ENCODE measurements at places on chromosomes 6 and 20.

- no peak for DNase-seq
These were observed 1.3 kb upstream of the TAF4 start for GRCh38 chr20:62066983-62067433.

DNA sequence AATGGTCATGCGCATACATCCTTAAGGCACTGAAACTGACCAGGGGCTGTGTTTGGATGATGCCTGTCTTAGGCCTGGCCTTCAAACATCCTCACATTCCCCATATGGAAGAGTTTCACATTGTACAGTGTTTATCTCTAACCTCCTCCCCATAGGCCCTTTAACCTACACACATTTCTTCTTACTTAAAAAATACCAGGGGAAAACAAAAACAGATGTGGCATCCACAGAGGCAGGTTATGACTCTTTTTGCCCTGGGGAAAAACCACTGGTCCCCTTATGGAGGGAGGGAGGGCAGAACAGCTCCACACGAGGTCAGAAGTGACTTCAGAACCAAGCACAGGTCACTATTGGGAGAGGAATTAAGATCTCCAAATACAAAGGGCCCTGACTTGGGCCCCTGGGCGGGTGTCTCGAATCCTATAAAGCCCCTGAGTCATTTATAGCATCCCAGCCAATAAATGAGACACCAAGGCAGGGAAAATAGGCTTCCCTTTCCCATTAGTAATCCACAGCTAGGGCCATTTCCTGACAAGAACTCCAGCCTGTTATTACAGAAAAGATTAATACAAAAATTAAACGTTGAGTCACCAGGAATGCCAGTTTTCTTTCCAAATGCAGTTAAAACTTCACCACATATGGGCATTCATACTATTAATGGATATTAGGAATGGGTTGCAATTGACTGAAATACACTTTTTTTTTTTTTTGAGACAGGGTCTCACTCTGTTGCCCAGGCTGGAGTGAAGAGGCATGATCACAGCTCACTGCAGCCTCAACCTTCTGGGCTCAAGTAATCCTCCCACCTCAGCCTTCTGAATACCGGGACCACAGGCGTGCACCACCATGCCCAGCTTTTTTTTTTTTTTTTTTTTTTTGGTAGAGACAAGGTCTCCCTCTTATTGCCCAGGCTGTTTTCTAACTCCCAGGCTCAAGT, 107.2 kb downstream of the ATP9A start:
- DNase-seq = no peak

DNA sequence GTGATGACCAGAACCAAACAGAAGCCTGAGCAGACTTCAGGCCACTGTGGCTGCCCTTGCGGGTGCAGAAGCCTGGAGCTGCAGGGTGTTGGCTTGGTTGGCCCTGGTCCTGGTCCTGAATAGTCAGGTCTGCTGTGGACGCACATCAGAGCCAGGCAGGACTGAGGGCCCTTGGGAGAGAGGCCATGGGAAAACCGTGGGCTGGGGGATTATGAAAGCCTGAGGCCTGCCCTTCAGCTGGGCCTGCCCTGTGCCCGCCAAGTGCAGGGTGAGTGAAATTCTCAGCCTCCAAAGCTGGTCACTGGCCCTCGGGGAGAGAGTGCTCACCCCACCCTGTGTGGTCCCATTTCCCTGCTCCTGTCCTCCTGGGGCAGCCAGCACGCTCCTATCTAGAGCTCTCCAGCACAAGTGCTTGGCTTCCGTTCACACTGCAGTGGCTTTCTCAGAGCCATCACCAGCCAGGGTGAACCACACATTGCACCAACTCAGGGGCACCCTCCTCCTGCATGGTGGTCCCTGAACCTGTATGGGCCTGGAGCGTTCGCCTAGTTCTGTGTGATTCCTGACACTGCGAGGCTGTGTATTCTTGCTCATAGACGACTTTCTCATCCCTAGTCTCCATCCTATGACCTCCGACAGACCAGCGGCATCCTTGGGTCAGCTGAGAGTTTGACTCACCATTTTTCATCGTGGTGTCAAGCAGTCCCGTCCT, 146.1 kb downstream of the TTLL2 start:
- no peak for DNase-seq

- no peak for DNase-seq
These were observed 18.3 kb downstream of the PTCHD4 start for GRCh38 chr6:48092550-48093217.

DNA sequence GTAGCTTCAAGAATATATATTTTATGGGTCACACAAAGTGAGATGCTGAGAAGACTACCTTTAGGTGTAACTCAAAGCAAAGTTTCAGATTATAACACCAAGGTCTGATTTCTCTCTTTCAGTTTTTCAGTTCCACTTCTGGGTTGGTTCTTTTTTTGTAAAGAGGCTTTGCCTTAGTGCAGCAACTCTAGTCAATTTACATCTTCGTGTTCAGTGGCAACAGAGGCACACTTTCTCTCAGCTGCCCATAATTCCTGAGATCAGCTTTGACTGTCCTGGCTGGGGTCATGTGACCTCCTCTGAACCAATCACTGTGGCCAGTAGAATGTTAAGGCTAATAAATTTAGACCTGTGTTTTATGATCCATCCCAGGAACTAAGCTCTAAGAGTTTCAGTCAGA, 120.2 kb downstream of the TINAG start:
- DNase-seq = no peak

DNA sequence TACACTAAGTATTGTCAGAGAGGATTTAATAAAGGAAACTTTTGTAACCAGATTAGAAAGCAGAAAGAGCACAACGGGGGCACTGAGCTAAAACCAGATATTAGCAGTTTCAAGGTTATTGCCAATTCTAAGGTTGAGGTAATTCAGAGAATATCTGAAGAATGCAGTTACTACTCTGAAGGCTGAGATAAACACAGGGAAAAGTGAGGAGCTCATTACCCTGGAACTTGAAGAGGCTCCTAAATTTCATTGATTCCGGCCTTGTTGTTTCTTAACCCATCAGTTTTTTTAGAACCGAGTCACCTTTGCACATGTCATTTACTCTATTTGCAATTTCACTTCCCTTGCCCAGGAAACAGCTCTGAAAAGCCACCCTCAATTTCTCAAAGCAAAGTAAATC, 72.4 kb upstream of the BTBD3 start:
- DNase-seq = no peak

GRCh38 chr20:63772781-63773518, 33.4 kb downstream of the SLC2A4RG start:
- no peak for DNase-seq

DNA sequence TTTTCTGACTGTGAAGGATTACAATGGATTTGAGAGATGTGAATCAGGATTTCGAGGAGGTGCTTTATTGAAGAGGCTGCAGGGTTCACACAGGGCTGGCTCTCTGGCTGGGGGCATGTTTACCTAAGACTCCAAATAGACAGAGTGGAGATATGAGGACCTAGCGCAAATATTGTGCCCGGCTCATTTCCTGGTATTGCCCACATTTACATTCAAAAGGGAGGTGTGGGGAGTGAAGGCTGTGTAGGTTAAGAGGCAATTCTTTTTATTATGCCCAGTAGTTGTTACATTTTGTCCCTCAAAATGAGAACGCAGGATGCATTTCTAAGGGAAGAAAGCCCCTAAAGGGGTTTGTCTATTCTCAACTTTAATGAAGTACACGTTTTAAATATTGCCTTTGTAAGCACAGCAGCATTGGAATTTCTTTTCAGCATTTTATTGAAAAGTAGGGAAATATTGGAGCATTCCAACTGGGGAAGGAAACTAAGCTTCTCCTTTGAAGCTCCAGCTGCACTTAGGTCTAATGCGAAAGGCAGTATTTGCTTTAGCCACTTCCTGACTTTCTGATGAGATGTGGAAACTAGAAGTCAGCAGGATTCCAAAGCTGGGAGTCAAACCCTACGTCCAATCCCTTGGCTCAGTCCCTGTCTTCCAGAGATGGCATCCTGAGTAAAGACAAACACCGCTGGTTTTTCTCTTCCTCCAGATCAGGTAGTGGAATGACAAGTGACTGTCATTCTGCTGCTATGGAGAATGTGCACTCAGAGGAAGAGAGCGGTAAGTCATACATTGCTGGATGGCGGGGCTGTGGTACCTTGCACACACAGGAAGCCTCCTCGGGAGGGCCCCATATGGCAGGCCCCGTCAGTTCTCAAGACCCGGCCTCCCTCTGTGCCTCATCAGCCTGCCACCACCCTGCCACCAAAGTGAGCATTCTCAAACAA, 70.7 kb downstream of the MYB start:
- DNase-seq = no peak

DNA sequence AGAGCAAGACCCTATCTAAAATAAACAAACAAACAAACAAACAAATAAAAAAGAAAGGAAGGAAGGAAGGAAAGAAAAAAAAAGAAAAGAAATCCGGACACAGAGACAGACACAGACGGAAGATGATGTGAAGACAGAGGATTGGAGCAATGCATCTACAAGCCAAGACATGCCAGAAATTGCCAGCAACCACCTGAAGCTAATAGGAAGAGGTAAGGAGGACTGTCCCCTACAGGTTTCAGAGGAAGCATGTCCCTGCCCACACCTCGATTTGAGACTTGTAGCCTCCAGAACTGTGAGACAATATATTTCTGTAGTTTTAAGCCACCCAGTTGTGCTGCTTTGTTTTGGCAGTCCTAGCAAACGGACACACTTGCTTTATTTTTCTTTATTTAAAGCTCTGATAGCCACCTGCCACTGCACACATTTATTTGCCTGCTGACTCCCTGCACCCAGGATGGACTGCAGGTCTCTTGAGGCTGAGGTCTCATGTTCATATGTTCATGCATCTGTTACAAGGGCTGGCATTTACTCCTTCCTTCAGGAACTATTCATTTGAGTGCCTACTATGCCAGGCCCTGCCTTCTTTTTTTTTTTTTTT, 20.7 kb upstream of the ZMYND8 start:
- peak; percentile 53 for DNase-seq

DNA sequence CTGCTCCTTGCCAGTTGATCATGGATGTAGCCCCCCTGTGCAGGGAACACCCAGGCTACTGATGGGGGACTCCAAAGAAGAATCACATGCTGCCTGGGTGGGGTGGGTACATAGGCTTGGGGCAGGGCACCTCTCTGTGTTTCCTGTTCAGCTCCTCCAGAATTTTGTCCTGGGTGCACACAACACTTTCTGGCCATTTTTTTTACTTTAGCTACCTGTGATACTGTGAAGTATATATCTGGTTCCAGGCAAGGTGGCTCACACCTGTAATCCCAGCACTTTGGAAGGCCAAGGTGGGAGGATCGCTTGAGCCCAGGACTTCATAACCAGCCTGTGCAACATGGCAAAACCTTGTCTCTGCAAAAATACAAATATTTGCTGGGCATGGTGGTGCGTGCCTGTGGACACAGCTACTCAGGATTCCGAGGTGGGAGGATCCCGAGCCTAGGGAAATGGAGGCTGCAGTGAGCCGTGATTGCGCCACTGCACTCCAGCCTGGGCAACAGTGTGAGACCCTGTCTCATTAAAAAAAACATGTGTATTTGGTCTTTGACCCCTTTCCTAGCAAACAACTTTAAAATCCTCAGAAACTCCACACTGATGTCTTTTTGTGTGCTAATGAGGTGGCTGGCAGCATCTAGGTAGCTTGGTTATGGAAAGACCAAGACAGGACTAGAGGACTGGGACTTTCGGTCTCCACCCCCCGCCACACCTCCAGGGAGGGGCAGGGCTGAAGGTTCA, 14.1 kb downstream of the SLC4A11 start:
- no peak for DNase-seq

- no peak for DNase-seq
These were observed 726.4 kb upstream of the SLC35B3 start for GRCh38 chr6:9161731-9162130.

GRCh38 chr6:161204866-161205557, 68.8 kb downstream of the AGPAT4 start:
- DNase-seq = no peak

DNA sequence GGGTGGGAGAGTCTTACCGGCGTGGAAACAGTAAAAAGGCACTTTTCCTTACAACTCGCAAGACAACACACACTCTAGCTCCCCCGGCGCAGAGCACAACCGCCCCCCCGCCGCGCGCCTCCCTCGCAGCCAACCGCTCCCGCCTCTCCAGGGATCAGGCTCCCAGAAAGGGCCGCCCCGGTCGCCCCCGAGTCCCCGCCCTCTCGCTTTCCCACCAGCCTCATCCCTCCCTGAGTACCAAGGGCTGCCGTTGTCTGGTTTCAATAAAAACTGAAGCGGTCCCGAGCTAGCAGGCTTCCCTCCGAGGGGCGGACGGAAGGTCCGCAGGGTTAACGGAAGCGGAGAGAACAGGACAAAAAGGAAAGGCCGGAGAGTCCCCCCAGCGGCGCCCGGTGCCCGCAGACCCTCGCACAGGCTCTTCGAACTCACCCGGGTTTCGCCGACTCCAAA, 804 bp downstream of the ELOVL5 start:
- peak; percentile 41 for DNase-seq

DNA sequence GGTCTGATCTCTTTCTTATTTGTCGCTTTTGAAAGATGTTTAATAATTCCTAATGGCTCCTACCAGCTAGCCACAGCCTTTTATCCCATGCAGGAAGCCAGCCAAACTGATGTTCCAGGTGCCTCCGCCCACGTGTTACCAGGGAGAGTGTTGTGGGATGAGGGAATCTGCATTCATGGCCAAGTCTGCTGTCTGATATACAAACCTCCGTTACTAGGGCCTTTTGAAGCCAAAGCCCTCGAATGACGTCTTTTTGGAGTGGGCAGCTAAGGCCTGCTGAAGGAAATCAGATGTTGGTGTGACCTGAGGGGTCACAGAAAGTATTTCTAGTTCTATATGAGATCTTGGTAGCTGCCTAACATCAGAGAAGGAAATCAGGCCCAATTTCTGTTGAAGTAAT, 21.3 kb downstream of the STK35 start:
- DNase-seq = no peak

GRCh38 chr6:81465859-81466258, 286.6 kb downstream of the TENT5A start:
- DNase-seq = no peak

DNA sequence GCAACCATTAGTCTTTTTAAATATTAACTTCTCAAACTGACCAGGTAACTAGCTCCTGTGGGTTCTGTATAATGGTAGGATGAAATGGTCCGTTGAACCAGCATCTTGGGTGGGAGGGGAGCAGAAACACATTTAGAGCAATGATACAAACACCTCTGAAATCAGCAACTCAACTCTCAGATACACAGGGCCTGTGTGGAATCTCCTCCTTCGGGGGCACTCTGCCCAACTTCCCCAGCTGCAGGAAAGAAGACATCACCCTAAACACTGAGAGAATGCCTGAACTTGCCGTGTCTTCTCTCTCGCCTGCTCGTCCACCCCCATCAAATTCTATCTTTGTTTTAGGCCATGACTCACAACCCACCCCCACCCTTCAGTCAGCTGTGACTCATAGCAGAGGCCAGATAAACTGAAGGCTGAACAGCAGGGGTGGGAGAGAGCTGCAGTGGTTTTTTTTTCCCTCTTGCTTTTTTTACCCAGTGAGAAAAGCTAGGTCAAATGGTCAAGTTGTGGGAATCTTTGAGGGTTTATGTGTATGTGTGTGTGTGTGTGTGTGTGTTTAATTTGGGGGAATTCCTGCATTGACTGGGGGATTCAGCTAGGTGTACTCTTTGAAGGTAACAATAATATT, 593.4 kb upstream of the JAG1 start:
- DNase-seq = no peak

DNA sequence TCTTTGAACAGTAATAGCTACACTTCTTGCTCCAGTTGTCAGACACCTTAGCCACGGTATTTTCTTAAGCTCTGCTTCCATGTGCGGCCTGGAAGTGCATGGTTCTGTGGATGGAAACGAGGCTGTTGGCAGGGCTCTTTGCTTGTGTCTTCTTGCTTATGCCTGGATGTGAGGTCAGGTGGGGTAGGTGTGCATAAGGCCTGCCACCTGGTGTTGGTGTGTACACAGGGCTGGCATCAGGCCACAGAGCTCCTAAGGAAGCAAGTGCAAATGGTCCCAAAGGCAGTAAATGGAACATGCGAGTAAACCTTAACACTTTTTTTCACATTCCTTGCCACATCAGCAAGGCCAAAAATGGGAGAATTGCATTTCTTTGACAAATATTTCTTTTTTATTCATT, 158.1 kb upstream of the GMDS start:
- no peak for DNase-seq
